ENCODE measurements at places on chromosomes 7 and 10.

- DNase-seq, result no peak
These were observed 41.4 kb downstream of the AHCYL2 start for GRCh38 chr7:129266181-129266580.

DNA sequence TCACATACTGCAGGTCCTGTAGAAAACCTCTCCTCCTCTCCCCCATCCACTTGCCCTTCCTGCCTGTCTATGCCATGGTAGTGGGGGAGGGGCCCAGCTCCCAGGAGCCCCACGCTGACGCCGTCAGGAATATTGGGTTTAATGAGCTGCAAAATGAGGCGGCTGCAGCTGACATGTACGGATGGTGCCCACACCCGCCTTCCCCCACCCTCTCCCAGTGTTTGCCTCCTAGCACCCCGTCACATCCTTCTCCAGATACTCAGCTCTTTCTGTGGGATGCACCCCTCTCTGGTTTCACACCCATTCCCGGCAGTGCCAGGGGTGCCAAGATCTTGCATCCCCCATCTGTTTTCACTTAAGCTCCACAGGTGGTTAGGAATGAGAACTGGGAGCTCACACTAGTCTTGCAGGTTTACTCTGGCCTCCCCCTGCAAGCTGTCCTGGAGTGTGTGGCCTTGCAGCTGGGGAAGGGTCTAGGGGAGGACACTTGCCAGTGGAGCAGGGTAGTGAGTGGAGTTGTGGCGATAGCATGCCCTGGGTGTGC lies 26.1 kb downstream of the GBX1 start:
- DNase-seq, result no peak

GRCh38 chr10:70122742-70123141 lies 9.9 kb downstream of the AIFM2 start:
- no peak for DNase-seq

- no peak for DNase-seq
These were observed 140.0 kb upstream of the PHYHIPL start for GRCh38 chr10:59036311-59037017.

DNA sequence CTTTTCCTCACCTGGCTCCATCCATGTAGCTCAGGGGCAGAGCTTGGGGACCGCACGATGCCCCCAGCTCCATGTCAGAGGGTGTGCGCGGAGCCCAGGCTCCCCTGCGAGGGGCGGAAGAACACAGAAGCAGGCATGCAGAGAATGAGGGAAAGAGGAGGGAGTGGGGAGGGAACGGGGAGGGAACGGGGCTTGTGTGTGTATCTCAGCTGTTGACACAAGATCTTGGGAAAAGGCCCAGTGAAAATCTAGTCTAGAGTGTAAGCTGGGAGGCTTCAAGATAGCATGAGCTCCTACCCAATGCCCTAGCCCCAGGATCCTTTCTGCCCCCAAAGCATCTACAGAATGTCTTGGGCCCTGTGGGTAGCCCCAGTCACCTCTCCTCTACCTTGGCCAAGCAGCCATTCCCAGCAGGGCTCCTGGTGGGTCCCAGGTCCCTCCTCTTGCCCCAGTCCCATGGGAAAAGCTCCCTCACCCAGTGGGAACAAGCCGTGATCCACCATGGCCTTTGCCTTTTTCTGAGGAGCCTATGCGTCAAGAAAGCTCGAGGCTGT lies 25.1 kb upstream of the NDST2 start:
- DNase-seq, result no peak

DNA sequence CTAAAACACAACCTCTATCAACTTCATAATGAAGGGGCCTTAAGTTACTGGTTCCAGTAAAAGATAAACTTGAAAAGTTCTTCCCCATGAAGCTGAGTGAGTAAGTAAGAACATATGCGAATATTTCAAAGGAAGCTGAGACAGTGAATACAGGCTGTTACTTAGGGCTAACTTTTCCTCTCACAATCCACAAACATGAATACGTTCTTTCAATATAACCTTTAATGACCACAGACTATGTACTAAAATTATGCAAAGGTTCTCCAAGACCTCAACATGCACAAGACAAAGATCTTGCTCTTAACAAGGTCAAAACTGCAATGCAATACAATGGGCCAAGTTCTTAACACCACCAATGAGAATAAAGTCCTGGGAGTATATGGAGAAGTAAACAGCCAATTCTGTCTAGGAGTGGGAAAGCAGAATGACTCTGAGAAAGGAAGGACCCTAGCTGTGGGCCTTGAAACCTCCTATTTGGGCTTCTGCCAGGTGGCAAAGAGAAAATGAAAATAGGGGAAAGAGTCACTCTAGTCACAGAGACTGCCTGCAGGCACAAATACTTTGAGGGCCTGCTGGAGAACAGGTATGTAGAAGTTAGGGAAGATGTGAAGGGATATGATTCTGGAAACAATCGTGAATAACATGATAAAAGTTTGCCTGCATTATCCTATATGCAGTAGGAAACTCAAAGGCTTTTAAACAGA lies 43.7 kb downstream of the OSBPL3 start:
- DNase-seq, result no peak

DNA sequence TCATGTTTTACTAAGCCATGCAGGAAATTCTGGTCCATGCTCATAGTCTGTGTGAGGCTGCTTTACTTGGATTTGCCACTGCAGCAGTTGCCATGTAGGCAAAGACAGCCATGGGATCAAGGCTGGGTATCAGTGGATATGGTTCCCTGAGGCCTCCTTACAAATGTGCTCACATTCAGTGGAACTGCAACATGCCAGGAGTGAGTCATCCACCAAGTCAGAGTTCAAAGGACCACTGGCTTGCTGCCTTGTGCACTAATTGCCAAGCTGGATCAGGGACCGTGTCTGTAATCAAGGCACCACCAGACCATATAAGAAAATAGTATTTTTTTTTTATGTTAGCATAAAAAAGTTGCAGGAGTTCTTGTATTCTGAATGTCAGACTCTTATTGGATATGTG lies 101.0 kb downstream of the CDCA7L start:
- no peak for DNase-seq

DNA sequence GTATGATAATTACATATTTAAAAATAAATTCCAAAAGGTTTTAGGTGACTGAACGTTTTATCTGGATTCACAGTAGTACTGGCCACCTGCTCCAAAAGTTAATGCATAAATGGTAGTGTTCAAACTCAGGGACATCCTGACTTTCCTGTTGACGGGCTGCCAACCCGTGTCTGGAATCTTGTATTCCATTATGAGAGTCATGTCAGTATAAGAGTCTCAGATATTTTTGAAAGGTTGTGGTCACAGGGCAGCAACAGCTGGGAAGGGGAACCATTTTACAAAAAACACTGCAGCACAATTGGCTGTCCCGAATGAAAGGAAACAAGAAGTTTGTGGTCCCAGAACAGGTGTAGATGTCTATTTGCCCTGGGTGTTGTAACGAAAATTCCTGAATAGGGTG lies 2.8 kb downstream of the TDRD1 start:
- DNase-seq, result no peak

- no peak for DNase-seq
These were observed 82.5 kb downstream of the CPVL start for GRCh38 chr7:29063872-29064271.

GRCh38 chr10:112304267-112304859 lies 21.2 kb downstream of the TECTB start:
- no peak for DNase-seq

GRCh38 chr10:124622158-124622557 lies 122.0 kb downstream of the FAM53B start:
- DNase-seq, result no peak

GRCh38 chr7:148127374-148127773 lies 463.2 kb upstream of the C7orf33 start:
- DNase-seq, result no peak

- DNase-seq, result no peak
These were observed 1.5 kb upstream of the OAT start for GRCh38 chr10:124420254-124420653.

DNA sequence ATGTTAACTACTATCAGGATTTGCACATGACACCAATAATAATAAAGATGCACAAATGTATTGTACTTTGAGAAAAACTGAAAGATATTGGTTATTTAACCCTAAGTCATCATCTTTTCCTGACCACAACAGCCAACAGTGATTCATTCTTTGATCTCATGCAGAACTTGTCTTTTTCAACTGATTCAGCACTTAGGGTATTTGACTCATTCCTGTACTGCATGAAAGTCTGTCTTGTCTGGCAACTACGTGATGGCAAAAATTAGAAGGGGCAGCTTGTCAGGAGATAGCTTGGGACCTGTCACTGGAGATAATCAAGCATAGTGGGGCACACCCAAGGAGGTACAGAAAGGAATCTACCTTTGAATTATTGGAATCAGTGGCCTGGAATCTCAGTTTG lies 77.8 kb upstream of the LRRC17 start:
- DNase-seq, result no peak

DNA sequence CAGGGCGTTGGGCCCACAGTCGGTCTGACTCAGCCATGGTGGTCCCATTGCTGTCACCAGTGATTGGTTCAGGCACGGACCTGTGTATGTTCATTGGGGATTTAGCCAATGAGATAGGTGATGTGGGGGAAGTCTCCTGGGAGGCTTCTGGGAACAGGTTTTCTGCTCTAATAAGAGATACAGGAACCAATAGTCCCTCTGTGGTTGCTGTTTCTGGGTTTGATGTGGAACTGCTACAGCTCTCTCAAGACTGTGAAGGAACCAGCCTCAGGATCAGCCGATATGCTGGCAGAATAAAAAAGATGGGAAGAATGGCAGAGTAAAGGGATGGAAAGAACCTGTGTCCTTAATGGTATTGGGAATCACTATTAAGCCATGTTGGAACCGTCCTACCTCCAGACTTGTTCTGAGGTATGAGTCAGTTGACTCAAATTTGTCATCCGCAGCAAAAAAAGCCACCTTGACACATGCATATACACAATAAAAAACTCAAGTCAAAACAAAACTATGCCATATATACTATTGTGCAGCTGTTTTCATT lies 70.6 kb downstream of the MCMBP start:
- DNase-seq, result no peak

- DNase-seq, result no peak
These were observed 15.0 kb upstream of the AKR1B1 start for GRCh38 chr7:134473861-134474291.

GRCh38 chr7:46682836-46683624 lies 762.0 kb upstream of the IGFBP3 start:
- DNase-seq, result no peak

GRCh38 chr10:95404462-95404858 lies 113.7 kb upstream of the PDLIM1 start:
- no peak for DNase-seq

GRCh38 chr7:31819031-31819430 lies 132.0 kb downstream of the PPP1R17 start:
- no peak for DNase-seq

DNA sequence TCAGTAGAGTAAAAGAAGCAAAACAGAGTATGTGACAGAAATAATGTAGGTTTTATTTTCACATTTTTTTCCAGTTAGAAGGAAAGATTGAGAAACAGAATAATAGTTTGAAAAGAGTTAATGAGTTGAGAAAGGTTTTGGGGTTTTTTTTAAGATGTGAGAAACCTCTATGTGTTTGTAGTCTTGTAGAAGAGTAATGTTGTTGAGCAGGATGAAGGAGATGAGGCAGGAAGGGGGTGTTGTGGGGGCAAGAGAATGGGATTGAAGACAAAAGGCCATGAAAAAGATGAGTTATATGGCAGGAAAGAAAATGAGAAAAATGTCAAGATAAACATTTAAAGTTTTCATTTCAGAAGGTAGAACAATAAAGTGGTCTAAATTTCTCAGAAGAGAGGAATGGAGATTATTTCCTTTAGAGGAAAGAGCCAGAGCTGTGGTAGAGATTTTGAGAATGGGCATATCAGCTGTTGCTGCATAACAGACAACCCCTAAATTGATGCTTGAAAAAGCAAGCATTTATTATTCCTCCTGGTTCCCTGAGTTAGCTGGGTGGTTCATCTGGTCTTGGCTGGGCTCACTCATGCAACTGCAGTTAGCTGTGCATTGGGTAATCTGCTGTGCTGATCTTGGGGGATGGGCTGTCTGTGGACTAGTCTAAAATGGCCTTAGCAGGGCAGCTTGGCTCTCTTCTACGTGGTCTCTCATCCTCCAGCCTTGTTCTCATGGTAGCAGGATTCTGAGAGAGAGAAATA lies 27.1 kb downstream of the PCGF5 start:
- DNase-seq, result no peak

DNA sequence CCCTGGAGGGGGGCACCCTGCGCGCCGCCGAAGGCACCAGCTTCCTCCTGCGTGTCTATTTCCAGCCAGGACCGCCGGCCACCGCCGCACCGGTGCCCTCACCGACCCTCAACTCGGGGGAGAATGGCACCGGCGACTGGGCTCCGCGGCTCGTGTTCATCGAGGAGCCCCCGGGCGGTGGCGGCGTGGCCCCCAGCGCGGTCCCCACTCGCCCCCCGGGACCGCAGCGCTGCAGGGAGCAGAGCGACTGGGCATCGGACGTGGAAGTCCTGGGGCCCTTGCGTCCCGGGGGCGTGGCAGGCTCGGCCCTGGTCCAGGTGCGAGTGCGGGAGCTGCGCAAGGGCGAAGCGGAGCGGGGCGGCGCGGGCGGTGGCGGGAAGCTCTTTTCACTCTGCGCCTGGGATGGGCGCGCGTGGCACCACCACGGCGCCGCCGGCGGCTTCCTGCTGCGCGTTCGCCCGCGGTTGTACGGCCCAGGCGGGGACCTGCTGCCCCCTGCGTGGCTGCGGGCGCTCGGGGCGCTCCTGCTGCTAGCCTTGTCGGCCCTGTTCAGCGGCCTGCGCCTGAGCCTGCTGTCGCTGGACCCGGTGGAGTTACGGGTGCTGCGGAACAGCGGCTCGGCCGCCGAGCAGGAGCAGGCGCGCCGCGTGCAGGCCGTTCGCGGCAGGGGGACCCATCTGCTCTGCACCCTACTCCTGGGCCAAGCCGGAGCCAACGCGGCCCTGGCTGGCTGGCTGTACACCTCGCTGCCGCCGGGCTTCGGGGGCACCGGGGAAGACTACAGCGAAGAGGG lies 594 bp downstream of the CNNM1 start:
- no peak for DNase-seq

DNA sequence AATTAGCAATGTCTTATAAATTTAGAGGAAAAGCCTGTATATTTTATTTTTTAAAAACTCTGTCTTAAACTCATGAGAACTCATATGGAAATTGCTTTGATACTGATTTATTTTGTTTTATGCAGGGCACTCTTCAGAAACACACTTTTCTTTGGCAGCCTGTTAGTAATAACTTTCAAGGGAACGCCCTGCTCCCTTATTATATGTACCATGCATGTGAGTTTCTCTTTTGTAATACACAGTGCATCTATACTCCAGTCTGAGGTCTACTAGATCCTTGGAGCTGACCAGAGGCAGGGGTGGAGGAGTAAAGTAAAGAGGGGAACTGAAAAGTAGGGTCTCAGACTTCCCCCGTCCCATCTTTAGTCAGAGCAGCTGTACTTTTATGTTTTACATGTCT lies 40.2 kb downstream of the GPR85 start:
- DNase-seq, result no peak

DNA sequence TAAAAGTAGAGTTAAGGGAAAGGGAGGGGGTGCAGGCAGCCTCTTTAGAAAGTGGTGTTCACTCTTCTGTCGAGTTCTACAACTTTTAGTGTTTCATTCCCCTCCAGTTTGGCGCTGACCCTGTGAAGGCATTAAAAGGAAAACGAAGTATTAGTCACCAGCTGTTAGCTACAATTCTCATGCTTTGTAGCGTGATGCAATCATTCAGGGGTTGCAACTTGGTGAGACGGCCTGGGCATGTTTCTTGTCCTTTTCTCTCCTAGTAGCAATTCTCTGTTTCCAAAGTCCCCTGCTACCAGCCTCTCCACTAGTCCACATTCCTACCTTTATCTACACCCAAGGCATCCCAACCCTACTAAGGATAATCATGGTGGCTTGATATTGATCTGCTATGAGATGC lies 33.7 kb upstream of the DGKI start:
- no peak for DNase-seq

- peak; percentile 5 for DNase-seq
These were observed 14.5 kb downstream of the IFIT5 start for GRCh38 chr10:89428877-89429276.

- peak; percentile 62 for DNase-seq
These were observed 104.0 kb downstream of the TRIL start for GRCh38 chr7:28853834-28854749.
